ENCODE measurements at places on chromosomes 13 and 19.
A peak's percentile ranks its signal among the peaks of the same experiment; 100 is the strongest.

DNA sequence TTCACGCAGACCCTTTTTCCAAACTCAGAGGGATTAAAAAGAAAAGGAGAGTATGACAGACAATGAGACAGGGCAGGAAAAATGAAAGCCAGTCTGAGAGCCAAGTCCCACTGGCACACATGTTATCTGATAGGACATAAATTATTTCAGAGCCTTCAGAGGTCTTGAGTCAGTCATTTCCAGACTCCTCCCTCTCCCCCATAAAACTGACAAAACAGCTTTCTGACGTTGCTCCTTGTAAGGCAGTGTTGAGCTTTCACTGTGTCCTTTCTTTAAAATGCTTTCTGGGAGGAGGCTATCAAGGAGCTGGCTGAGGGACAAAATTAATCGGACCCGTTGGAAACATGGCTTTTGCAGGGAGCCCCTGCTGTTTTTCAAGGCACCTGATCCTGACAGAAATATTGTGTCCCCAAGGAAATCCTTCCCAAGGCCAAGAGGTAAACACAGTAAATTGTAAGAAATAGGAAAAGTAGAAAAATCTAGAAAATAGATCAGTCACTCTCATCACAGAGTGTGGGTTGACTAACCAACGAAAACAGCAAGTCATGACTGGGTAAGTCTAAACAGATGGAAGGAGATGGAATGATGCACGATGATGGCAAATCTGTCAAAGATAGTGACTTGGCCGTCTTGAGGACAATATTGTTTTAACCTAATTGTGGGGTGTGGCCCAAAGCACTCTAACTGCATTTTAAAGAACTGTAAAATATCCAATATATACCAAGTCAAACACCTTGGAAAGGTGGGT is 89.7 kb downstream of the DCT start:
- DNase-seq = peak; percentile 18

GRCh38 chr13:72700509-72700908 is 26.9 kb downstream of the MZT1 start:
- DNase-seq = no peak

- peak; percentile 29 for DNase-seq
These were observed 2220.8 kb upstream of the PCDH20 start for GRCh38 chr13:63636316-63636993.

DNA sequence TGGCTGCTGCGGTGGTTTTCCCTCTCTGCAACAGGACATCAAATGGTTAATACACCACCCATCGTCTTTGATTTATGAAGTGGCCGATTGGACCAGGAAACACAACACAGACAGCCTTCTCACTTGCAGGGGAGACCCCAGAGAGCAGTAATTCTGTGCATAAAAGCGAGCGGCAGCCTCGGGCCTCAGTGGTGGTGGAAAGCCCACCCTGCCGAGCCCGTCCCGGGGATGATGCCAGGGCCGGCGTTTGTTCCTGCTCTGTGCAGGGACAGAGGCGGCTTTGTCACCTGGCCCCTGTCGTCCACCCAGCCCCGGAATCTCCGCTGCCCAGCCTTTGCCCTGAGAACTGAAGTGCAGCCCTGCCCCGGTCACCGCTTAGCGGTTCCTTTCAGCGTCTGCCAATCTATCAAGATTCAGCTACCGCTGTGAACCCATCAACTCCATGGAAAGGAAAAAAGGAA is 184.4 kb downstream of the TSHZ3 start:
- DNase-seq = no peak

- DNase-seq = no peak
These were observed 205.5 kb downstream of the USP12 start for GRCh38 chr13:26965952-26966700.

DNA sequence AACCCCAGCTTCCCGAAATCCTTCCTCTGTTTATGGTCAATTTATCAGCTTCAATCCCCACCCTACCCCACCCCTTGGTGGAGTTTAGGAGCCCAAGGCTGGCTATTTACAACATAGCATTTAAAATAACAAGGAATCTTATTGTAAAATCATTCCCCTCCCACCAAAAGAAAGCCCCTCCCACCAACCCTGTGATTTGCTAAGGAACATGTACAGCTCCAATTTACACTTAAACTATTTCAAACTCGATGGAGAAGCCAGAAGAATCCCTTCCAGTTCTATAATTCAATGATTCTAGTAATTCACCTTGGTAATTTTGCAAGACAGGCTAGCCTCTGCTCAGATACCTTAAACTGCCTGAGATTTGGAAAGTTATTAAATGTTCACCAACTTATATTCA is 3.0 kb downstream of the LATS2 start:
- DNase-seq = peak; percentile 65

- no peak for DNase-seq
These were observed 66.3 kb downstream of the KCTD15 start for GRCh38 chr19:33862981-33863380.

- no peak for DNase-seq
These were observed 65.3 kb downstream of the DCT start for GRCh38 chr13:94414141-94414540.

DNA sequence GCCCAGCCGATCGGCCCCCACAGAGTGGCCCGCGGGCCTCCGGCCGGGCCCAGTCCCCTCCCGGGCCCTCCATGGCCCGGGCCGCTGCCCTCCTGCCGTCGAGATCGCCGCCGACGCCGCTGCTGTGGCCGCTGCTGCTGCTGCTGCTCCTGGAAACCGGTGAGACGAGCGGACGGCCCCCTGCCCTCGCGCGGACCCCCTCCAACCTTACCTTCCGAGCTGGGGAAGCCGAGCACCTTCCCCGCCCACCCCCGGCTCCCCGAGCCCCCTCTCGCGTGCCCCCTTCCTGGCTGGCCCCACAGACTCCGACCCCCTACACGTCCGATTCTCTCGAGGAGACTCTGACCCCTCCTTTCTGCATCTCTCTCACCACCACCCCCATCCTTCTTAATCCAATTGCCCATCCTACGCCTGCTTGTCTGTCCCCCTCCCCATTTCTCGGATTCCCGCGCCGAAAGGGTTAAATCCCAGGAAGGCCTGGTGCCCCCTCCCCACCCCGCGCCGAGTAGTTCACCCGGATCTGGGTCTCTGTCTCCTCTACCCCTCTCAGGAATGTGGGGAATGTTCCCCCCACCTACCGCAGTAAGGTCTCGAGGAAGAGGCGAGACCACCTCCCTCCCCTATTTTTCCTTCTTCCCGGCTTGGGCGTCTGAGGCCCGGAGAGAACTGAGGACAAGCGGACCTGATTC is 502 bp downstream of the NECTIN2 start:
- peak; percentile 71 for DNase-seq

DNA sequence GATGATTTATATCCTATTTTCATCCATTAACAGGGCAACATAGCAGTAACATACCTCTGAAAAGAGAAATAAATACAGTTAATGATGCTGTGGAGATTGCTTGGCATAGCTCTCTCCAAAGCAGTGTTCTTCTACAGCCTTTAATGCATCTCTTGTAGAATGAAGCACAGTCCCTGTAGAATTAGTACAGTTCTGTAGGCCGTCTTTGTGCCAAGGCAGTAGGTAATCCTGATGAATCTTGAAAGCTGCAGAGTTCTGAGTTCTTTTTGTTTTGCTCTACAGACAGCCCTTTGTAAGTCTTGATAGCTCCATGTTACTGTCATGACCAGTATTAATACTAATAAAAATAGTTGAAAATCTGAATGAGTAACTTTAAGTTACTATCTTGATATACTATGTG is 184.2 kb downstream of the MAB21L1 start:
- DNase-seq = no peak

DNA sequence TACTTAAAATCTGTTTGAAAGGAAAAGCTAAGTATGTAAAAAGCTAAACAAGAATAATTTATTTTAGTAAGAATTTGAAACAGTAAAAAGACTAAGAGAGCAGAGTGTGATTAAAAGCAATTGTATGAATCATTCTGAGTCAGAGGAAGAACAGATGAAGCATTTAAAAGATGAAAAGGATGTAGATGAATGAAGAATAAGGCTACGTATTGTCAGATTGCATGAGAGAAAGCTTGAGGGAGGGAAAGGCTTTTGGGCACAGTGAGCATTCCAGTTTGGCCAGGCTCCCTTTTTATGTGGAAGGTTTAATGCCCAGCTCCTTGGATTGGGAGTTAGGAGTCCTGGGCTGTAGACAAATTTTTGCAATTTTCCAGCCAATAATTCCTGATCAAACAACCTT is 117.7 kb downstream of the FREM2 start:
- no peak for DNase-seq

DNA sequence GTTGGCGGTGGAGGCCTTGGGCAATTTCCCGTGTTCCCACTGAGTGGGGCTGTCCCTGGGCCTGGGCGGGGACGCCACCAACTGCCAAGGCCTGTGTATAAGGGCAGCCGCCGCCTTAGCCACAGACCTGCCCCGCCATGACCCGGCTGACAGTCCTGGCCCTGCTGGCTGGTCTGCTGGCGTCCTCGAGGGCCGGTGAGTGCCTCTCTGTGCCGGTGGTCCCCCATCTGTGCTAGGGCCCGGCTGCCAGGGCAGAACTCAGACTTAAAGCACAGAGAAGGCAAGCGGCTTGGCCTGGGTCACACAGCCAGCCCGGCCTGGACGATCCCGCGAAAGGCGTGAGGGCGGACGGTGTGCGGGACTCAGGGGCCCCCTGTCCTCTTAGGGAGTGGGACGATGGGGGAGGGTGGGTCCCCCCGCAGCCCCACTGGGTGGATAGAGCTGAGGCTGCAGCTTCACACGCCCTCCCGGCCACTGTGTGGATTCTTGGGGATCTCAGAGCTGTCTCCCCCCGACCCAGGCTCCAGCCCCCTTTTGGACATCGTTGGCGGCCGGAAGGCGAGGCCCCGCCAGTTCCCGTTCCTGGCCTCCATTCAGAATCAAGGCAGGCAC is at the start of gene AZU1:
Gene AZU1, plus strand, starts transcription at position 128 of the 612 bp plus-strand sequence. Its CDS starts 10 bp downstream, at position 138.
- no peak for DNase-seq

GRCh38 chr19:6362027-6362350 is 658 bp downstream of the CLPP start:
- no peak for DNase-seq

DNA sequence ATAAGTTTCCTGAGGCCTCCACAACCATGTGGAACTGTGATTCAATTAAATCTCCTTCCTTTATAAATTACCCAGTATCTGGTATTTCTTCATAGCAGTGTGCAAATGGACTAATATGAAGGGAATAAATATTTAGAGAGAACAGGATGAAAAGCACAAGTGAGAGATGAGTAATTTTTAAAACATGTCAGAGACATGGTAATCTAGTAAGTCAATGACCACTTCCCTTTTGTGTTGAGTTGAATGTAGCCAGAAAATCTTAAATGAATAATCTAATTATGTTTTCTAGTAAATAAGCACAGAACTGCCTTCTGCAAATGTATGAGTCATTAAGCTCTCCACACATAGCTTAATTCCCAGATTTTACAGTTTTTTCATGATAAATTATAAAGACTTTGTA is 524.1 kb upstream of the SLITRK5 start:
- DNase-seq = no peak

DNA sequence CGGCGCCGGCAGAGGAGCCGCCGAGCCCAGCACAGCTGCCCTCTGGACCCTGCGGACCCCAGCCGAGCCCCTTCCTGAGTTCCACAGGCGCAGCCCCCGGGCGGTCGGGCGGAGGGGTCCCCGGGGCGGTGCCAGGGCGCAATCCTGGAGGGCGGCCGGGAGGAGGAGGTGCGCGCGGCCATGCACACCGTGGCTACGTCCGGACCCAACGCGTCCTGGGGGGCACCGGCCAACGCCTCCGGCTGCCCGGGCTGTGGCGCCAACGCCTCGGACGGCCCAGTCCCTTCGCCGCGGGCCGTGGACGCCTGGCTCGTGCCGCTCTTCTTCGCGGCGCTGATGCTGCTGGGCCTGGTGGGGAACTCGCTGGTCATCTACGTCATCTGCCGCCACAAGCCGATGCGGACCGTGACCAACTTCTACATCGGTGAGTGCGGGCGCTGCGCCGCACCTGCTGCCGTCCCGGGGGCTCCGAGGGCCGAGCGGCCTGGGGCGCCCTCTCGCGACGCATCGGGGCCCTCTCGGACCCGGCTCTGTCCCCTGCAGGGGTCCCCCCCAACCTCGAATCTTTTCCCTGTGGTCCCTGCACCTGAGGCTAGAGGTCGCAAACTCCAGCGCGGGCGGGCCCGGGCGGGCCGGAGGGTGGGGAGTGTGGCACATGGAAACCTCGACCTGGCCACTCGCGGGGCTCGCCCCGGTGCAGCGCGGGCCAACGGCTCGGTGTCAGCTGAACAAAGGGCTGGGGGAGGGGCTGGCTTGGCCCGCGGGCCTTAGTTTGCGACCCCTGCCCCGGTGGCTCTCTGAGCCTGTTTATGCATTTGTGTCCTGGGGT is at the start of gene KISS1R:
Gene KISS1R, plus strand, starts transcription at position 11 of the 829 bp plus-strand sequence. Its CDS starts 170 bp downstream, at position 181.
- DNase-seq = no peak
